ENCODE measurements at places on chromosomes 11 and 22.

DNA sequence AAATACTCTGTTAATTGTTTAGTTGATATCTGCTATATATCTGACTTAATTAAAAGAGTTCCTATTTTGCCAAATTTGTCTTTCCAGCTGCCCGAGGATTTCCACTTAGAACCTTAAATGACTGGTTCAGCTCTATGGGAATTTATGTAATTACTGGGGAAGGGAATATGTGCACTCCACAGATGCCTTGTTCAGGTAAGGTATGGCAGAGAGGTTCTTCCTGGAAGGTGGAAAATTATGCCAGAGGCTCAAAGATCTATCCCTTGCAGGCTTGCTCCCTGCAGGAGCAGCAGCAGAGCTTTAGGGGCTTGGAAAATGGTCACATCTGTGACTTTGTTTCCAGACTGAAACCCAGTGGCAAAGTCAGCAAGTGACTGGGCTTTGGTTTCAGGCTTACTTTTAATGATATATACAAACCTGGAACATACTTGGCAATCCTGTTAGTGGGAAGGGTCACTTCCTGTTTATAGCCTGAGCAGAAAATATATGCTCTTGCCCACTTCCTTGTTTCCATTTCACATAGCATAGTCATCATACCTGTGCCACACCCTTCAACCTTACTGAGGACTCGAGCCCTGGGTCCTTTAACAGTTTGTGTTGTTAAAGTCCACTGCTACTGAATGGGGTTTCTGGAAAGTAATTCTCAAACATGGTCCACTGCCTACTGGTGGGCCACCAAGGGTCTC lies 23.7 kb downstream of the WBP2NL start:
- no peak for DNase-seq

- no peak for DNase-seq
Measured at GRCh38 chr22:39954584-39955055, 5.6 kb upstream of the TMA7B start.

DNA sequence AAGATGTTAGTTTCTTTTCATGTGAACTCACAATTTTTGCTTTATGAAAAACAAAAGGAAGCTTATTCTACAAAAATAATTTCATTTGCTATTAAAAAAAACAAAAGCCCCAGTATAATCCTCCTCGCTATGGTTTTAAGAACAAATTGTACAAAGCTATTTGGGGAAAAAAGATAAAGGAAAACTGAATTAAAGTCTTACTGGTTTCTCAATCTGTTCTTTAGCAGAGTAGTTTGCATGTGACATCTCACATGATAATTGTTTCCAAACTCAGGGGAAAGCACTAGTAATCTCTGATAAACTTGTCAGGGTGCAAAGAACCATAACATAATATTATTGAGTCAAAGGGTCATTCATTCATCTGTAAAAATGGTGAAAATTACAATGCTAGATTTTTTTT lies 2.9 kb upstream of the DDI1 start:
- no peak for DNase-seq

GRCh38 chr11:42631220-42631843 lies 680.5 kb upstream of the API5 start:
- no peak for DNase-seq

DNA sequence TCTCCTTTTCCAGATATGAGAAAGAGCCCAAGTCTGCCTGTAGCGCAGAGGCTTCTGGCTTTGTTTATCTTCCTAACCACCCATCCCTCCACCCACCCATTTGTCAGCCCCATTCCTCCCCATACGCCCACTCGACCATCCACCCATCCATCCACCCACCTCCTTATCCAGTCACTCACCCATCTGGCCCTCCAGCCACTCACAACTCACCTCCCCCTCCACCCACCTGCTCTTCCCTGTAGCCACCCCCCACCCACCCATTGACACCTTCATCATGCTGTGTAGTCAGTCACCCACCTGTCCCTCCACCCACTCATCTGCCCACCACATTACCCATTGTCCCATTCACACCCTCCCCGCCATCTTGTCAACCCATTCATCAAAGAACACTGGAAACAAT lies 5.5 kb downstream of the CST6 start:
- no peak for DNase-seq

- DNase-seq, result no peak
Measured at GRCh38 chr22:22815397-22816170, 72.0 kb upstream of the IGLL5 start.

DNA sequence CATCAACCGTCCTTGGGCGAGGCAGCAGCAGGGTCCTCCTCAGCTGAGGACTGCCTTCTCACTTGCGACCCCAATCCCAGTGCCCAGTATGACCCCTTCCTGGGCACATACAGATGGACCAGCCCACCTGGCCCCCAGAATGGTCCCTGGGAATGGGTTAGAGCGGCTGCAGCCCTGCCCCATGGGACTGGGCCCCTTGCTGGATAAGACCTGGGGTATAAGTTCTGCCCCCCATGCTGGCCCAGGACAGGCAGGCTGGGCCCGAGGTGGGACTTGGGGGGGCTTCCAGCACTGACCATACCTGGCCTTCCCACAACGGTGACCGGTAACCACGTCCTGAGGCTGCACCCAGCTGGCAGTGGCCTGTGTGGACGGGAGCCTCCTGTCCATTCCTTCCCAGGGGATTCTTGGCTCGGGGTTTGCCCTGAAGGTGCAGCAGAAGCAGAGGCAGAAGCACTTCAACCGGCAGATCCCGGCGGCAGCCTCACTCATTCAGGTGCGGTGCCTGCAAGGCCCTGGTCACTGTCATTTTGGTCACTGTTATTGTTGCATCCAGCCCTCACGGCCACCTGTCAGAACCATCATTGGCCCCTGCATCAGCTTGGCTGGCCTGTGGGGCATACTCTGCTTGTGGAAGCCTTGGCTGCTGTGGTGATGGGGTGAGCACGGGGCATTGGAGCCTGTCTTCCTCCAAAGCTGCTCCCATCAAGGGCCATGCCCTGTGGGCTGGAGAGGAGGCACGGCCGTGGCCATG lies 114.8 kb downstream of the KCNQ1OT1 start:
- no peak for DNase-seq

GRCh38 chr11:66686801-66687750 lies 9.4 kb upstream of the RBM4B start:
- no peak for DNase-seq

- DNase-seq, result no peak
Measured at GRCh38 chr22:30285176-30285845, 4.0 kb downstream of the CASTOR1 start.

DNA sequence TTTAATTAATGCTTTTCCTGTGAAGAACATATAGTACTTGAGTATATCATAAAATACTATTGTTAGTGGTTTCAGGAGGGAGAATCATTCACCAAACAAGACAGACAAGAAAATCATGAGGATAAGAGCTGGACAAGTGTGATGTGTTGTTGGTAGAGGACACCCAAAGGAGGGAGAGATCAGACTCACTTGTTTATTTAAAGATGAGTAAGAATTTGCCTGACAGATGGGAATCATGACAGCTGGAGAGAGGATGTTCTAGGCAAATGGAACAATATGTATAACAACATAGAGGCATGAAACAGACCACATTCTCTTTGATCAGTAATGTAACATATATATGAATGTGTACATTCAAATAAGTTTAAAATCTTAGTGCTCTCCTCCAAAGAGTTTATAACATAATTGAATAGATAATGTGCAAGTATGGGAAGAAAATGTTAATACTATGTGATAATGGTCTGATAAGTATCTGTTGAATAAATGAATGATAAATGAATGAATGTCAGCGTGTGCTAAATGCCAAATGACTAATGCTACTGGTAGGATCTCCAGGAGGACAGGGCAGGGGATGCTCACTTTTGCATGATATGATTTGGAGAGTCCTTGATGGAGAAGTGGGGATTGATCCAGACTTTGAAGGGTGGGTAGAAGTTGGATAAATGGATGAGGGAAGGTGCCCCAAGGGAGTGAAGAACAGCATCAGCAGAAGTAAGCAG lies 228.9 kb upstream of the SORL1-AS1 start:
- DNase-seq, result no peak

DNA sequence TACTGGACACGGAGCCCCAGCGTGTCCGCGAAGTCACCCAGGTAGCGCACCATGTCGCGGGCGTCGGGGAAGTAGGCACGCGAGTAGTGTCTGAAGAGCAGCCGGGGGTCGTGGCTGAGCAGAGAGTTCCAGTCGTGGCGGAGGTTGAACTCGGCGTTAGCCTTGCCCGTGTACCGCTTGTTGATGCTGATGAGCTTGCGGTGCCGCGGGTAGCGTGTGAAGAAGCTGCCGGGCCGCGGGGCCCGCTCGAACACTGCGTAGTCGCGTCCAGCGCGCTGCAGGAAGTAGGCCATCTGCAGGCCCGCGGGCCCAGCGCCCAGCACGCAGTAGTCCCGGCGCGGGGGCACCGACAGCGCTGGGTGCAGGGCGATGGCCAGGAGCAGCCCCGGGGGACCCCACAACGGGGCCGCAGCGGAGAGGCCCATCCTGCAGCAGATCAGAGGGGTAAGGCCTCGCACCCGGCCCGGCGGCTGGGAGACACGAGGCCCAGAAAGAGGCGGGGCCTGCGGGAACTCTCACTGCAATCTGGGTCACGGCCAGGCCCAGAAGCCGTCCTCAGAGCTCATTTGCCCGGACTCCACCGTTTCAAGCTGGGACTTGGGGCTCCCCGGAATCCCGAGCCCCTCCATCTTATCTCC lies 723 bp downstream of the FOXRED2 start:
- no peak for DNase-seq

GRCh38 chr11:79663017-79663416 lies 222.2 kb upstream of the TENM4 start:
- no peak for DNase-seq

GRCh38 chr11:9529334-9529650 lies 44.2 kb upstream of the WEE1 start:
- no peak for DNase-seq

DNA sequence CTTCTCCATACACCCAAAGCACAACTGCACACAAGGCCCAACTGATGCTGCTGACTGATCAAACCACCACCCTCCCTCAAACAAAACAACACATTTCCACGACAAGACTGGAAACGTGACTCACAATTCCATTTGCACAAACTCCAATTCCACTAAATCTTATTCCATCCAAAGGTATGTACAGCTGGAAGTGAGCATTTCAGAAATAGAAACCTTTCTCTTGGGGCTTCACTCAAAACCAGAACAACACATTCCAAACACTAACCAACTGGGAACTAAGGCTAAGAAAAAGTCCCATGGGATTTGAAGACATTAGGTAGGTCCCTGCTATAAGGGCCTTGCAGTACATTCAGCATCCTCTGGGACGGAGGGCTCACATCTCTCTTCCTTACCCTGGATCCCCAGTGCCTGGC lies 19.6 kb downstream of the MORC2 start:
- no peak for DNase-seq

- no peak for DNase-seq
Measured at GRCh38 chr11:125233736-125234275, 69.3 kb downstream of the PKNOX2 start.

DNA sequence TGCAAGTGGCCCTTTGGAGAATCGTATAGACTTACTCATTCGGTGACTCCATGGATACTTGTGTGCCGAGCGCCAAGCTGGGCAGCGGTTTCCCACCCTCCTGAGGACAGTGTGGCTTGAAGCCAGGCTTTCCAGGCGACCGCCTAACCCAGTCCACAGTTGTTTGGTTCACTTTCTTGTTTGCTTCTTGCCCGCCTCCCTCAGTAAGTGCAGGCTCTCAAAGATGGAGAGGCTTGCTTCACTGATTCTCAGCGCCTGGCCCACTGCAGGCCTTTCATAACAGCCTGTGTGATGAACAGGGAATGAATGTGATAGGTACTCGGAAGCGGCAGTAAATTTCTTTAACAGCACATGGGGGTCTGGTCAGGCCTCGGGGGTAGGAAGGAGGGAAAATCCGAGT lies 11.2 kb upstream of the MDK start:
- DNase-seq, result no peak

DNA sequence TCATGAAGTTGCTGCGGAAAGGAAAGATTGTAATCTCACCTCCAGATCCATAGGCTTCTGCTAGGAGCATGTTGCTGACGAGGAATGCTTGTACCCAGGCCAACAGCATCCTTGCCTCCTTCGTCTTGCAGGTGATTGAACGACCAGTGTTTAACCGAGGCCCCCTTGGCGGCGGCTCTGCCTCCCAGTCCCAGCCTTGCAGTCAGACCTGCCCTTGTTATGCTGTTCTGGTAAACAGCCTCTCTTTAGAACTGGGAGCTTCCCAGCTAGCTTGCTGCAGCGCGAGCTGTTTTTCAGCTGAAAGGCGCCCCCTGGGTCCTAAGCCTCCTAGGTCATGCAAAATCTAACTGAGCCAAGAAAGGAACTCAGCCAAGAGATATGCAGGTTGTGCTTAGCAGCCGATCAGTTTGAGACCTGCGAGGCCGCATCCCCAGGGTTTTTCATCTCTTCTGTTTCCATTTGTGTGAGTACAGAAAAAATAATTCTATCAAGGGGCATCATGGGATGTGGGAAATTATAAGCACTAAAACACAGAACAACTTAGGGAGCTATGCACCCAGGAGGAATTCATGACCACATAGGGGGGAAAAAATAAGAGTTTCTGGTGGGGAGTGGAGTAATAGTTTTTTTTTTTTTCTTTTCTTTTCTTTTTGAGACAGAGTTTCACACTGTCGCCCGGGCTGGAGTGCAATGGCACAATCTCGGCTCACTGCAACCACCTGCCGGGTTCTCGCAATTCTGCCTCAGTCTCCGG lies at the start of gene PIK3IP1:
TSS of gene PIK3IP1 (minus strand) at position 253 of the 754 bp plus-strand sequence. CDS start at position 109, 144 bp downstream.
- peak; percentile 69 for DNase-seq

DNA sequence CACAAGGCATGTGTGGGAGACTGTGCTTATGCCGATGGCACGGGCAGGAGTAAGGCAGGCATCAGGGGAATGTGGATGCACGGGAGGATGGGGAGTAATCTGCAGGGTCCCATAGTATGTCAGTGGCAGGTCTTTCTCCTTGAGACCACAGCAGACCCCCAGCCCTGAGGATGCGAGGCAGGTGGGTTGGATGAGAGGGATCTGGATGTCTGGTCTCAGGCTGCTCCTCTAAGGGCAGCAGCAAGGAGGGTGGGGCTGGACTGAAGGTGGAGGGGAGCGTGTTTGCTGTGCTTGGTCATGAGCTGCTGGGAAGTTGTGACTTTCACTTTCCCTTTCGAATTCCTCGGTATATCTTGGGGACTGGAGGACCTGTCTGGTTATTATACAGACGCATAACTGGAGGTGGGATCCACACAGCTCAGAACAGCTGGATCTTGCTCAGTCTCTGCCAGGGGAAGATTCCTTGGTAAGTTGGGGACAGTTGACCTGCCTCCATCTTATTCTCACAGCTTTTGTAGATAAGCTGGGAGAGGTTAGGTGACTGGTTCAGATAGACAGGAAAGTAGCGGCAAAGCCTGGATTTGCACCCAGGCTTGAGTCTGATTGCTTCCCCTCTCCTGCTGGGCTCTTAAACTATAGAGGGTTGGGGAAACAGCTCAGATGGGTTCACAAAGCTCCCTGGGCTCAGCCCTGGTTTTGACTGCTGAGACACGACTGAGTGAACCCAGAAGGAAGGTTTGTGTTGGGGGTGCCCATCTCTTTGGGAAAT lies at the start of gene APOL1:
TSS of gene APOL1 (plus strand) at position 380 of the 769 bp plus-strand sequence. CDS start 1,823 bp downstream, outside the sequence.
- DNase-seq, result no peak

- DNase-seq, result no peak
Measured at GRCh38 chr11:33291004-33291777, 34.0 kb downstream of the HIPK3 start.

GRCh38 chr22:23922921-23923320 lies 28.7 kb downstream of the MIF start:
- DNase-seq, result no peak

- DNase-seq, result no peak
Measured at GRCh38 chr11:66048547-66049323, at the start of gene GAL3ST3. TSS of gene GAL3ST3 (minus strand) at chr11:66049161. CDS start at chr11:66045415, 3,746 bp downstream.
